ENCODE measurements at places on chromosomes 11 and 22.

DNA sequence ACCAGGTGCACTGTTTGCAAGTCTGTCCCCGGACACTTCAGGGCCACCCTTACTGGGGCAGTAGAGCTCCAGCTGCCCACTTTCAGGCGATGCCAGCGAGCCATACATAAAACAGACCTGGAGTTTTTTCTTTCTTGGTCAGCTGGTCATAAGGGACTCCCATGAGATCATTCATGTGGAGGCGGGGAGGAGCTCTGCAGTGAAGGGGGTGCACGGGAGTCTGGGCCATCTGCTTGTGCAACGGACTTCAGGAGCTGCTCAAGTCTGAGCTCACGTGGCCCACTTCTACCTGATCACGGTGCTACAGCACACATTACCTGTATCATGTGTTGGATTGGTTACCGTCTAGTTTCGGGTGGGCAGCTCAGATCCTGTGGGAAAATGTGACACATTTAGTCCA, 9.2 kb upstream of the MRGPRF start:
- no peak for DNase-seq

- DNase-seq, result peak; percentile 55
These were observed 94.5 kb downstream of the PHF21A start for GRCh38 chr11:46026606-46027293.

- no peak for DNase-seq
These were observed 57.9 kb upstream of the MMP13 start for GRCh38 chr11:103013421-103013820.

- no peak for DNase-seq
These were observed 13.2 kb downstream of the PPM1F start for GRCh38 chr22:21939461-21939913.

- DNase-seq, result no peak
These were observed 16.0 kb downstream of the CSTPP1 start for GRCh38 chr11:46952553-46952952.

GRCh38 chr11:28343304-28344233, 235.4 kb downstream of the METTL15 start:
- peak; percentile 67 for DNase-seq

GRCh38 chr11:62573006-62573591, 592 bp downstream of the EEF1G start:
- no peak for DNase-seq

GRCh38 chr22:22783575-22783974, 104.0 kb upstream of the IGLL5 start:
- DNase-seq, result no peak

DNA sequence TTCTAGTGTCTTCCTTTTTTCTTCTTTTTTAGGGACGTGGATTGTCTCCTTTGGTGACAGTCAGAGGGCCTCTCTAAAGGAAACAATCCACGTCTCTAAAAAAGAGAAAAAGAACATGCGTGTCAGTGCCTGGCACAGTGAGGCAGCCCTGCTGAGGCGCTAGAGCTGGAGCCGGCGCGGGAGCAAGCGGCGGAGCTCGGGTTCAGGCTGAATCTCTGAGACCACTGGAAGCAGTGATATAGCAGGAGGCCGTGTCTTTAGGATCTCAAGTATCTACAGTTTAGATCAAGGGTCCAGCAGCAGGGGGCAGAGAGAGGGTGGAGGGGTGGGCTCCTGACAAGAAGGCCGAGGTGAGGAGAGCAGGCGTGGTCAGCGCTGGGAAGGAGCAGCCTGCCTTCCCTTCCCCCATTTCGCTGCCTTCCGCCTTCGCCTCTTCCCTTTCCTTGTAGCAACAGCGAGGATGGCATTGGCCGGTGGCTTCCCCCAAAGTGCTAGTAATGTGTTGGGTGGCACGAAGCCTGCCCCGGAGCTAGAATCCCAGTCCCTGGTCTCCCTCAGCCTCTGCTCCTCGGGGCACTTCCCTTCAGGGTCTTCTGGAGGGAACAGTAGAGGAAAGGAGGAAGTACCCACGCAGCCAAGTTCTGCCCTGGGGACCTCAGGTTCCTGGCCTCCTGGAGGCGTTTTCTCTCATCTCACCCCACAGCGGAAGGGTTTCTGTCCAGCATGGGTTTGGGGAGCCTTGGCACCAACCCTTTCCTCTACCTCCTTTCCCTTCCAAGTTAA, 28.2 kb upstream of the RAB1B start:
- DNase-seq, result no peak

DNA sequence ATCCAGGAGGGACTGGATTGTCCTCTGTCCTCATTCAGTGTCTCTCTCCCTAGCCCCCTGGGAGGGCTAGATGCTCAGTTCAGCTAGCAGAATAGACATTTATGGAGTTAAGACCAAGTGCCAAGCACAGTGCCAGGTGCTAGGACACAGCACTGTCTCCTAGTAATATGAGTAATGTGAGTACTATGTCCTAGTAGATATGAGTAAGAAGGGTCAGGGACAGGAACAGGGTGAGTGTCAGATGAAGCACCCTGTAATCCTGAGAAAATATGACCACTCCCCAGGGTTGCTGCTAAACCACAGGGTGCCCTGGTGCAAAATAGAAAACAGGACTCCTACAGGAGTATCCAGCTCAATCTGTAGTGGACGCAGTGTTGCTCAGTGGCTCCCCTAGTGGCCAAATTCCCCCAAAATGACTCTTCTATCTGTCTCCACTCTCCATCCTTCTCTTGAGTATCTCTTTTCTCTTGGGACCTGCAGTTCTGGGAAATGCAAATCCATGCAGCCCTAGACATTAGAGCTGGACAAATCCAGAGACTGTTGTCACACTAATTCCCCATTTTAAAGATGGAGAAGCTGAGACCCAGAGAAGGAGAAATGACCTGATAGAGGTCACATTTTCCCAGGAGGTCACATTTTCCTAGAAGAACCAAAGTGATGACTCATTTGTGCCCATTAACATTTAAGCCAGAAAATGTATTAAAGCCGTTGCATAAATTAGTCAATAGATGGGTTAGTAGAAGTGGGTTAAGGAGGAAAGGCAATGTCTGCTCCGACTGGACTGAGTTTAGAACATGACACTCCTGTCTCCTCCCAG, 214.3 kb downstream of the NXPE2 start:
- no peak for DNase-seq

DNA sequence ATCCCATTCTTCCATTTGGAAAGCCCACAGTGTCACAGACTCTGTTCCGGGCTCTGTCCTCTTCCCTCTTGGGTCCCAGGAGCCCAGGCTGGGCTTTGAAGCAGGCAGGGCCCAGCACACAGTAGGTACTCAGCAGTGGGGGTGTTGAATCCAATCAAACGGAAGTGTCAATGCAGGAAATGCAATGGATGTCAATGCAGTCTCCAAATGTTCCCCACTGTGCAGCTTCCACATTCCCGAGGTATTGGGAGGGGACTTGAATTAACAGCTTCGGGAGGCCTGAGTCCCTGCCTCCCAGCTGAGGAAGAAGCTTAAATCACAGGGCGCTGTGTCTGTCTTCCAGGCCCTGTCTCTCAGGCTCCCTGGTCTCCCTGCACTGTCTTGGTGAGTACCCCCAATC, 21.8 kb upstream of the SMIM35 start:
- DNase-seq, result no peak

DNA sequence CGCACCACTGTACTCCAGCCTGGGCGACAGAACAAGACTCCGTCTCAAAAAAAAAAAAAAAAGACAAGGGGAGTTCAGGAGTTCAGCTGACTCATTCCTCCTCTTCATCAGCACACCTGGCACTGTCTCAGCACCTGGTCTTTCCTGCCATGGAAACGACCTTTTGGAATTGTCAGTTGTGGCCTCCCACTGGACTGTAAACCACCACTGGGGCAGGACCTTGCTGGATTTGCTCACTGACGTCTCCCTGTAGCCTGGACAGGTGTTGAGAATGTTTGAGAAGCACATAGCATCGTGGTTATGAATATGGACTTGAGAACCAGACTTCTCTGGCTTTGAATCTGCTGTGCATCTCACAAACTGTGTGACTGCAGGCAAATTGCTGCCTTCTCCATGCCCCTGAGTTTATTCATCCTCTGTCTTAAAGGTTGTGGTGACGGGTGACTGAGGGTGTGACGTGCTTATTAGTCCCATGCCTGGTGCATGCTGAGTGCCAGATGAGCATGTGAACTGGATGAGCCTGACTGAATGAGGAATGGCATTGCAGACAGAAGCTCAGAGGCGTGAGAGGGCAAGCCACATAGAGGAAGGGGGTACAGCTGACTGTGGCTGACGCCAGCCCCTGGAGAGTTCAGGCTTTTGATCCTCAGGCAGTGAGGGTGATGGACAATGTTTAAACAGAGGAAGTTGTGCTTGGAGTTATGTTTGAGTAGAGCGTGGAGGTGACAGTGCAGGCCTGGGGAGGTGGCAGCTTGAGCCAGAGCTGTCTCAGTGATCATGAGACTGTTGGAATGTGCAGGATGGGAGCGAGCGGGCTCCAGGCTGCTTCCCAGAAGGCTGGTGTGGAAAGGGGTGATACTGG, 12.7 kb downstream of the TOM1 start:
- DNase-seq, result peak; percentile 22

DNA sequence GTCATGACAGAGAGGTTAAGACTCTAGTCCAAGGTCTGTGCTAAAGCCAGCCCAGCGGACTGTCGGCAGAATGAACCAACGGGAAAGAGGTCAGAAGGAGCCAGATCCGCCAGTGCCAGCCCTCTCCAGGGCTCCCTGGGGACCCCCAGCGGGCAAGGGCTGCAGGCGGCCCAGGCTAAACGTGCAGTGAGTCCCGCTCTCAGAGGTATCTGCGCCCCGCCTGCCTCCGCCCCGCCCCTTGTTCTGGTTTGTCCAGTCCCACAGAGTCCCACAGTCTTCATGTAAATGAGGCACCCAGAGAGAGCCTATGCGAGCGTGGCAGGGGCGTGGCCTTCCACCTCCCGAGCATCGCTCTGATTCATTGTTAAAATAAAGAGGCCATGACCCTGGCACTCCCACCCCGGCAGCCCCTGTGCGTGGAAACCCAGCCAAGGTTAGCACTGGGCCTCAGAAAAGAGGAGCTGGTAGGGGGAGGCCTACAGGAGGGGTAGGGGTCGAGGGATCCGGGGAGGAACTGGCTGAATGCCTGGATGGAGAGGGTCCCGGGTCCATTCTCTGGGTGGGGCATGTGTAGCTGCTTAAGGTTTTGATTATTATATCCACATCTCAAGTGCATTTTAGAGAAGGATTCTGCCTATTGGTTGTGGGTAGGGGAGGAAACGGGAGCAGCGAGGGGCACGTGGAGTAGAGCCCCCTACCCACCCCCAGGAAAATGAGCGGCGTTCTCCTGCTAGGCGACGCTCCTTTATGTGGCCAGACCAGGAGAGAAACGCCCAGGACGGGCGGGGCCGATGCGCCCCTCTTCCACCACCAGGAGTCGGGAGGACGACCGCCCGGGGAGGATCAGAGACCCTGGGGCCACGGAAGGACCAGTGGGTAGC, at the start of gene TRIOBP:
TSS of gene TRIOBP (plus strand) at position 392 of the 881 bp plus-strand sequence. CDS start 4,318 bp downstream, outside the sequence.
- peak; percentile 92 for DNase-seq

DNA sequence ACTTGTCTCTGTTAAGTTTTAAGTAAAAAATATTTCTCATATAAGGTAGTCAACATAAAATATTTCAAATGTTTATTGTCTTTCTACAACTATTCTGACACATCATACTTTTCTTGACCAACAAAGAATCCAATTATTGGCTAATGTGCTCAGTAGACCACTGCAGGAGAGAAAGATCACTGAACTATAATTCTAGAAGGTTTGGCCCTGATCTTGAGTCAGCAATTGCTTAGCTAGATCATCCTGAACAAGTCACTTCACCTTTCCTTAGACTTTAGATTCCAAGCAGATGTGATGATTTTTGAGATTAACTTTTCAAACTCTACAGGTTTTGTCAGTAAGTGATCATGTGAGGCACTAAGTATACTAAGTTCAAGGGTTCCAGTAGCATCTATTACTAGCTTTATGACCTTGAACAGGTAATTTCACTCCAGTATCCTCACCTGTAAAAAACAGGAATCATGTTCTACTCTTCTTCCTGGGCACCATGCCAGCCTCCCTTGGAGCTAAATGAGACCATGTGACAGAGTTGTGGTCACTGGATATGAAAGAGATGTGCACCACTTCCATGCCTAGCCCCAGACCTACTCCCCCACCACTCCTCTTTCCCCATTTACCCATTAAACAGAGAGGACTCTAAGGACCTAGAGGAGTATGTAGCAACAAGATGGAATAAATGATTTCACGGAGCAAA, 17.3 kb downstream of the PGM2L1 start:
- DNase-seq, result no peak

DNA sequence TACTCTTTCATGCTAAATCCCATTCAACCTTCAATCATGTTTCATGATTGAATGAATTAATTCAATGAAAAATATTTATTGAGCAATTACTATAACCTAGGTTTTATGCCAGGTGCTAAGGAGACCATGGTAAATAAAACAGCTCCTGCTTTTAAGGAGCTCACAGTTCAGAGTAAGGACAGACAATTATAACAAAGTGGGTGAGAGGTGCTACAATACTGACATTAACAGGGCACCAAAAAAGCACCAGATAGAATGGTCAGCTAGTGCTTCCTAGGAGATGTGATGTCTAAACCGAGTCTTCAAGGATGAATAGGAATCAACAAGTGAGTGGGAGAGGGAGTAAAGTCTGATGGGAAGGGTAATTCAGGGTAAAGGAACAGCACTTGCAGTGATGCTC, 366.7 kb downstream of the SOX6 start:
- DNase-seq, result no peak

- peak; percentile 54 for DNase-seq
These were observed 40.2 kb upstream of the CELSR1 start for GRCh38 chr22:46577368-46578249.

GRCh38 chr11:70727899-70728620, 329.7 kb downstream of the CTTN start:
- DNase-seq, result no peak

GRCh38 chr11:63663809-63664208, 7.4 kb downstream of the ATL3 start:
- DNase-seq, result peak; percentile 64

DNA sequence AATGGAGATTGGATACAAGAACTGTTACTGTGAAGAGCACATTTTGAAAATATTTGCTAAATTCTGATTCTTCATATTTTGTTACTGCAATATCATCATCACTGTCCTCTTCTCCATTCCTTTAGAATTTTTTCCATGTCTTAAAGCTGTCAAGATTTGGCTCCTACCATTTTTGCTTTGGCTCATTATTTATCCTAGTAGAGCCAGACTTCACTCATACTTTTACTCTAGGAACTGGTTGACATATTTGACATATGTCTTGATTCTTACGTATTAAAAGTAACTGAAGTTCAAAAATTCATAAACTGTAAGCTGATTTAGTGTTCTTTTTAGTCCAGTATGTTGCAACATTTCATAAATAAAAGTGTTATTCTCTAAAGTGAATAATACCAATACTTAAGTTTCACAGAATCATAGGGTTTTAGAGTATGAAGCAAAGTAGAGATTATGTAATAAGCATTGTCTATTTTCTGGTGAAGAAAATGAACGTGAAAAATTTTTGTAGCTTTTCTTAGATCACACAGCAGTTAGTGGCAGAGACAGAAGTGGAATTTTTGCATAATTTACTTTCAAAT, 225.6 kb downstream of the TMEM135 start:
- DNase-seq, result no peak

GRCh38 chr11:5605849-5606248, 9.4 kb downstream of the TRIM6 start:
- DNase-seq, result peak; percentile 59

- DNase-seq, result no peak
These were observed 74.8 kb downstream of the ETS1 start for GRCh38 chr11:128512474-128512996.

GRCh38 chr22:32389685-32390084, 22.4 kb downstream of the RTCB start:
- DNase-seq, result no peak

- no peak for DNase-seq
These were observed 393.8 kb upstream of the SYN3 start for GRCh38 chr22:33451866-33452469.

- DNase-seq, result peak; percentile 60
These were observed 4.4 kb upstream of the FOXRED2 start for GRCh38 chr22:36510966-36511881.

GRCh38 chr11:10932976-10933375, 75.1 kb upstream of the ZBED5 start:
- DNase-seq, result no peak

Data from AG08396 (cell line).